ENCODE measurements at places on chromosomes 13 and 19.

DNA sequence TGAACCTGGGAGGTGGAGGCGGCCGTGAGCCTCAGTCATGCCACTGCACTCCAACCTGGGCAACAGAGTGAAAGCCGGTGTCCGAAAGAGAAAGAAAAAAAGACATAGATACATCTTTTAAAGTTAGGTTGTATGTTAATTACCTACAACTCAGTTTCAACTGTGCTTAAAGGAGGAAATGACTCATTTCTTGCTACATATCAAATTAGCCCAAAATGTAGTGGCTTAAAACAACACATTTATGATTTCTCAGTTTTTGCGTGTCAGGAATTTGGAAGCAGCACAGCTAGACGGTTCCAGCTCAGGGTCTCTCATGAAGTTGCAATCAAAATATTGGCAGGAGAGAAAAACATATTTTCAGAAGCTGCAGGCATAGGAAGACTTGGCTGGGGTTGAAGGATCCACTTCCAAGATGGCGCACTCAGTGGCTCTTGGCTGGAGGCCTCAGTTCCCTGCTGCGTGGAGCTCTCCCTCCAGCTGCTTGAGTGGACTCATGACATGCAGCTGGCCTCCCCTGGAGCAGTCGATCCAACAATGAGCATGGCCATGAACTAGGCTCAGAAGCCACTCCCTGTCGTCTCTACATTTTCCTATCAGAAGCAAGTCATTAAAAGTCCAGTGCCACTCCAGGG, 7.1 kb downstream of the LDLR start:
- no peak for DNase-seq

GRCh38 chr13:52001120-52001731, 10.0 kb downstream of the ATP7B start:
- DNase-seq = peak; percentile 28

DNA sequence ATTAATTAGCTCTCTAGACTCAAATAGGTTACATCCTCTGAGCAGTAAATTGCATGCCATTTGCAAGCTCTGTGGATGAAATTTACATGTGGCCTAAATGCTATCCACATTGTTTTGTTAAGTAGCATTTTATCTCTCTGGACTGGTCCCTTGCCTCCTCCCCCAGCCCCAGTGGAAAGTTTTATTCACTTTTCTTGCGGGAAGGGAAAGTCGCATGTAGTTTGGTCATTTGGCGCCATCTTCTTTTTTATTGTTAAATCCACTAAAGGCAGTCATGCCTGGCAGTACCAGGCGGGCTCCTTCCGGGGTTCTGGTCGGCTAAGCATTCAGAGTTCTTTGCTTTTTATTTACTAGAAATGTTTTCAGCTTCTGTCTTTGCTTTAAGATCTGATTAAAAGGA, 188.7 kb downstream of the TM9SF2 start:
- DNase-seq = no peak

GRCh38 chr19:7831452-7831851, 1.4 kb downstream of the EVI5L start:
- DNase-seq = no peak

DNA sequence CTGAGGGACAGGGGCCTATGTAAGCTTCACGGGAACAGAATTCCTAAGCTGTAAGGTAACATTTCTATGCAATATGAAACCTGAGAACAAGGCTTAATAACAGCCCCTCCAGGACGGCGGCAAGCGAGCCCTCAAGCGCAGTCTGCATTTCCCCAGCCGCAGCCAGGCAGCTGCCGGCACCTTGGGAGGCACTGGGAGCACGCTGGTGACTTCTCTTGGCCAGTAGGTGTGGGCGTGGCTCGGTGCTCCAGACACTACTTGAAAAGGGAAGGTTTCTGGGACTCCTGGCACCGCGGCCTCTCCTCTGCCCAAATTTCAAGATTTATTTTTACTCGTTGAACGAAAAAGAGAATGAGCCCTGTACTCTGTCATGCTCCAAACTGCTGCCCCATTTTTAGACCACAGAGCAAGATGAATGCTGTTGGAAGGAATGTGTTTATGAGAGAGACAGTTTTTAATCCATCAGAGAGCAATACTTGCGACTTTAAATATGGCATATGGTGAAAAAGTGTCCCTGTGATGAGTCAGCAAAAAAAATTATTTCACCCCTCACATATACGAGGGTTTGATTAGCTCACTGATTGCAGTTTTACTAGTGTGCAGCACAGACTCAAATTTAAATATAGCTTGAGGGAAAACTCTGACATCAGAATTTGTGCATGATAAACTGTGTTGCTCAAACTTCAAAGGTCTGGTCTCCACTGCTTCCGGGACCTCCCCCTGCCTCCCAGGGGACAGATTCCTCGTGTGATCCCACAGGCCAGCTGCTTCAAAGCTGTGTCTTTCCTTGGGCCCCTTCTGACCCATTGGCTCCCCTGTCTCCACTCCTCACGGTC, 81.2 kb downstream of the COL4A2 start:
- no peak for DNase-seq
